NCI-H1436 treated with DMSO at 0.1 percent for 48 hours (cell line): ENCODE measurements at places on chromosomes 2 and 18.
A peak's percentile ranks its signal among the peaks of the same experiment; 100 is the strongest.

- DNase-seq: no peak
Observed at GRCh38 chr2:105458076-105458475, 59.2 kb upstream of the FHL2 start.

- DNase-seq: no peak
Observed at GRCh38 chr18:77039196-77040130, 93.1 kb downstream of the MBP start.

- DNase-seq: no peak
Observed at GRCh38 chr2:181995289-181995688, 9.6 kb downstream of the PPP1R1C start.

DNA sequence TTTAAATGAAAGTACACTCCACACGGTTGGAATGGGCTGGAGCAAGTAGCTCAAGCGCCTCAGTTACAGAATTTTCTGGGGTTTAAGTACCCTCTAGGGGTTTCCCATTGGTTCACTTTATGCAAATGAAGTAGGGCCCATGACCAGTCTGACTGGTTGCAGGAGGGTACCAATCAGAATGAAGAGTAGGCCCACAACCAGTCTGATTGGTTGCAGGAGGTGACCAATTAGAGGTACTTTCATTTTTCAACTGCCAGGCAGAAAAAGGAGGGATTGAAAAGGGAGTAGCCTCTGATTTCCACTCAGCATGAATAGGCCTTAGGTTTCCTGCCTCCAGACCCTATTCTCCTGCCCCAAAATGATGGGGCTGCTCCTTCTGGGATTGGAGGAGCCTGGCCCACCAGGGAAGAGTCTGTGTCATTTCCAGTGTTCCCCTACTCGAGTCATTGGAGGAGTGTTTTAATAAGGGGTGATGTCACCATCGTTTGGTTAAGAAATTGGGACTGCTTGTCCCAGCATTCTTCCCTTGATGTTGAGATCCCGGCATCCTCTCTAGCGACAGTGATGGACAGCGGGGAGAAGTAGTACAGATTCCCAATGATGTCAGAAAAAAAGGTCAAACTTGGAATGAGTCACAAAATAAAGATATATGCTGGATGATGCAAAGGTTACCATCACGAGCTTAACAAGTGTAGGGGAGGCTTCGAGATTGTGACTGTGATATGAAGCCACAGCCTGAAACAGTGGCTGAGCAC lies 210.4 kb downstream of the SH3BP4 start:
- no peak for DNase-seq

DNA sequence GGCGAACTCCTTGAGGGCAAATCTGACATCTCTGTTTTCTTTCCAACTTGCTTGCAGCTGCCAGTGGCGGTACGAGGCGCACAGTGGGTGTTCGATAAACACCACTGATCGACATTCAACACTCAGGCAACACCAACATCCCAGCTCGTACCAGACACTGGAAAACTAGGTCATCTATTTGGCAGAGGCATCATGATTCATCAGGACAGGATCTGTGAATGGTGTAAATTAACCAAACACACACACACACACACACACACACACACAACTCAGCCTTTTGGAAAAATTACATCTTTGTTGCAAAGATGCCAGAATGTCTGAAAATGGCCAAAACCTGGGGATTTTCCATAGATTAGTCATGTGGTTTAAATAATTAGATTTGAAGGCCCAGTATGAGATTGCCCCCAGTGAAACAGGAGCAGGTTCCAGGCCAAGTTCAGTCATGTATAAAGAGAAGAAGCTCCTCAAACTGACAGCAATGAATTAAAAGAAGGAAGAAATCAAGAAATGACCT lies 150.5 kb upstream of the NCKAP5 start:
- DNase-seq: no peak

GRCh38 chr18:48408111-48408726 lies 964 bp downstream of the ZBTB7C start:
- no peak for DNase-seq

GRCh38 chr18:24530630-24531111 lies 70.2 kb downstream of the HRH4 start:
- no peak for DNase-seq

- no peak for DNase-seq
Observed at GRCh38 chr2:8496079-8496478, 185.8 kb upstream of the ID2 start.

GRCh38 chr2:221948076-221948475 lies 350.7 kb downstream of the PAX3 start:
- DNase-seq: no peak

GRCh38 chr2:43724728-43725526 lies 48.7 kb upstream of the C1GALT1C1L start:
- no peak for DNase-seq

DNA sequence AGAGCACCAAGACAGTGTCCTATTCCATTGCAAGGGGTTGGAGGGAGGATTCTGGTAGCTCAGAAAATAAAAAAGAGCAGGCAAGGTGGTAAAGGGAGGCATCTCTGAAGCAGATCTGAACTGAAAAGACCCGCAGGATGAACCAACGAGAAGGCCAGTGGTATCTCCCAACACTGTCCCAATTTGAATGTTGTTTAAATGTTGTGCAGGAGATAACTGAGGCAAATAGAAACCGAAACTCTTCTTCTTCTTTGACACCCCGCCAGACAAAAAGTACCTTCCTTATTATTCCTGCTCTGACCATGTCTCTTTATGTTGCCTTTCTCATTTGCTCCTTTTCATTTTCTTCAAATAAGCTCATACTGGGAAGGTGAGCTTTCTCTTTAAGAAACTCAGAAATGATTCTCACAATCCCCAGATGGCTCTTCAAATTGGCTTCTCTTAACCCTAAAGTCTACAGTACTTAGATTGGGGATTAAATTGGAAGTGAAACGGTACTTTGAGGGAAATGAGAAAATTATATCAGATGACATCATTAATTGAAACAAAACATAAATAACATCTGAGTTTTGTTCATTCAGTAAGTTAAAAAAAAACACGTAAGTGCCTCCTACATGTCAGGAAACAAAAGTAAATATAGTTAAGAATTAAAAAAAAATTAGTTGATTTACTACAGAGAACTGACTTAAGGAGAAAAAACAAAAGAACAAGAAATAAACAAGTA lies 143.6 kb downstream of the WDPCP start:
- no peak for DNase-seq

GRCh38 chr2:72892506-72893173 lies 5.4 kb downstream of the SPR start:
- no peak for DNase-seq

GRCh38 chr2:60880643-60881046 lies 729 bp upstream of the REL start:
- DNase-seq: no peak

GRCh38 chr2:237257471-237257951 lies 156.5 kb downstream of the COL6A3 start:
- no peak for DNase-seq

DNA sequence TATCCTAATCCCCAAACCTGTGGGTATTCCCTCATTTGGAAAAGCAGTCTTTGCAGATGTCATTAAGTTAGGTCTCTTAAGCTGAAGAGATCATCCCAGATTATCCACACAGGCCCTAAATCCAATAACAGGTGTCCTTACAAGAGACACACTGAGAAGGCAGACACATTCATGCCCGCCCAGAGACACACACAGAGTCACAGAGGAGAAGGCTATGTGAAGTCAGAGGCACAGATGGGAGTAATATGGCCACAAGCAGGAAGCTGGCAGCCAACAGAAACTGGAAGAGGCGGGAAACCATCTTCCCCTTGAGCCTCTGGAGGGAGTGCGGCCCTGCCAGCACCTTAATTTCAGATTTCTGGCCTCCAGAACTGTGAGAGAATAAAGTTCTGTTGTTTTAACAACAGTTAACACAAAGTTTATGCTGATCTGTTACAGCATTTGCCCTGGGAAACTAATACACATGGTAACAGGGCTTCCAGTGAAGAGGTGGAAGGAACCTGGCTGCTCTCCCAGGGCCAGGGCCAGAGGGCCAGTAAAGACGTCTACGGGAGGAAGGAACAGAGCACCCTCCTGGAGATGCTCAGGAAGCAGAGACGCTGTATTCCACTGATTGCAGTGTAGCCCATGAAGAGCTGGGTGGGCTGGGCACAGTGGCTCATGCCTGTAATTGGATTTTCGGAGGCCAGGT lies 217.5 kb downstream of the GLI2 start:
- DNase-seq: no peak

GRCh38 chr2:10449486-10449831 lies 1.3 kb upstream of the ODC1 start:
- no peak for DNase-seq

- DNase-seq: no peak
Observed at GRCh38 chr2:106960683-106961161, 74.8 kb upstream of the ST6GAL2 start.

- no peak for DNase-seq
Observed at GRCh38 chr18:58280191-58280590, 236.2 kb downstream of the NEDD4L start.

- no peak for DNase-seq
Observed at GRCh38 chr18:27094621-27095020, 90.5 kb downstream of the CHST9 start.

DNA sequence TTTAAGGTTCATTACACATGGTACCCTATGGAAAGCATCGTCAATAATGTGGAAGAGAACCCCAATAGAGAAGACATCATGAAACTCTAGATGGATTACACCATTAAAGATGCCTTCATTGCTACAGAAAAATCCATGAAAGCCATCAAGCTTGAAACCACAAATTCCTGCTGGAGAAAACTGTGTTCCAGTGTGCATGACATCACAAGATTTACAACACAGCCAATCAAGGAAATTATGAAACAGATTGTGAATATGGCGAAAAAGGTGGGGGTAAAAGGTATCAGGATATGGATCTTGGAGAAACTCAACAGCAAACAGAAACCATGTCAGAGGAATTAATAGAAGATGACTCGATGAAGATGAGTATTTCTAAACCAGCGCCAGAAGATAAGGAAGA lies 200.0 kb downstream of the SLC4A10 start:
- DNase-seq: no peak

- DNase-seq: no peak
Observed at GRCh38 chr2:149246186-149246585, 84.2 kb upstream of the LYPD6 start.

- DNase-seq: no peak
Observed at GRCh38 chr2:160715428-160715827, 221.8 kb upstream of the RBMS1 start.

GRCh38 chr18:42977982-42978637 lies 137.4 kb downstream of the RIT2 start:
- DNase-seq: peak; percentile 58

GRCh38 chr18:76450452-76451395 lies 44.3 kb downstream of the ZNF516 start:
- DNase-seq: no peak

DNA sequence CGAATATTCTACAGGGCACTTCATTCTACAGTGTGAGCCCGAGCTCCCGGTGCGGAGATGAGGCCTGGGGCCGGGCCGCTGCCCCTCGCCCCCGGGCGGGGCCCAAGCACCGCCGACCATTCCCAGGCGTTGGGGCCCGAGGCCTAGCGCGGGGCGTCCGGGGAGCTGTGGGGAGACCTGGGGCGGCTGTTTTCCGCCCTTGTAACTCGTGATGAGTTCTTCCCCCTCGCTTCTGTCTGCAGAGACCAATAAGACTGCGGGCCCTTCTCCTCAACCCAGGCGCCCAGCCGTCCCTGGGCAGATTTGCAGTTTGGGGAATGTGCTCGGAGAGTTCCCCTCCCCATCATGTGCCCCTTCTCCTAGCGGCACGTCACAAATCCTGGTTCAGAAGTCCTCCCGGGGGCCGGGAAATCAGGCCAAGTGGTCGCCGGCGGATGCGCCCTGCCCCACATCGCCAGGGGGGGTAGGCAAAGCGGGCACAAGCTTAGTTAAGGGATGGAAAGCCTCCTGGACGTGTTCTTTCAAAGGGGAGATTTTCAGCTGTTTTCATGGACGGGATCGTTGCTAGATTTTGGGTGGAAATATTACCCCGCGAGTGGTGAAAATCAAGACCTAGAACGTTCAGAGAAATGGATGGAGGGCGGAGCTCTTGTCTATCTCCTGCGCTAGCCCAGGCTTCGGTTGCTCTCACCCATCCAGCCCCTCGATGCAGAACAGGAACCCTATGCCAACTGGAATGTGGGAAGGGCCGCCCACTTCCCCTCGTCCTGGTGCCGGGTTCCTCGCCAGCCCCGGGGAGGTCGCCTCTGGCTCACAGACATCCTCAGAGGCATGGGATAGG lies 18.8 kb upstream of the HAAO start:
- no peak for DNase-seq

- DNase-seq: no peak
Observed at GRCh38 chr18:26700728-26701127, 152.4 kb upstream of the KCTD1 start.

GRCh38 chr2:217086038-217086522 lies 226.2 kb upstream of the TNP1 start:
- no peak for DNase-seq

DNA sequence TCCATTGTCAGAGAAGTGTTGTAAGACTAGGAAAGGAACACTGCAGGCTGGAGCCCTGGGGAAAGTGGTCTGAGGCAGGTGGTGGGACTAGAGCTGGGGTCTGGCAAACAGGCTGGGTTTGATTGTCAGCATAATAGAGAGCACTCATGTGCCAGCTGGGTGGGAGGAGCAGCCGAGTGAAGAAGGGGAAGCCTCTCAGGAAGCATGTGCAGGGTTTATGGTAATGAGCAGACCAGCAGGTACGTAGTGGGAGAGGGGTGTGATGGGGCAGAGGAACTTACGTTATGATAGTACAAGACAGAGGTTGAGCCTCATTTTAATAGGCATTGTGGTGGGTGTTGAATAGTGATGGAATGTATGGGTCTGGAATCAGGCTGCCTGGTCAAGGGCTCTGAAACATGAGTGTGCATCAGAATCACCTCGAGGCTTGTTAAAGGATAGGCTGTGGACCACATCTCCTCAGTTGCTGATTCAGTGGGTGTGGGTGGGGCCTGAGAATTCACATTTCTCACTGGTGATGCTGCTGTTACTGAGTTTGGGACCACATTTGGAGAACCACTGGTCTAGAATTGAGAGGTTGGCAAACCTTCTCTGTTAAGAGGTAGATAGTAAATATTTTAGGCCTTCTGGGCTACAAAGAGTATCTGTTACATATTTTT lies 1.7 kb upstream of the MGAT5 start:
- peak; percentile 61 for DNase-seq

- no peak for DNase-seq
Observed at GRCh38 chr2:215529271-215529670, 93.4 kb upstream of the FN1 start.

- DNase-seq: no peak
Observed at GRCh38 chr2:130933501-130933900, 96.8 kb downstream of the ARHGEF4 start.

DNA sequence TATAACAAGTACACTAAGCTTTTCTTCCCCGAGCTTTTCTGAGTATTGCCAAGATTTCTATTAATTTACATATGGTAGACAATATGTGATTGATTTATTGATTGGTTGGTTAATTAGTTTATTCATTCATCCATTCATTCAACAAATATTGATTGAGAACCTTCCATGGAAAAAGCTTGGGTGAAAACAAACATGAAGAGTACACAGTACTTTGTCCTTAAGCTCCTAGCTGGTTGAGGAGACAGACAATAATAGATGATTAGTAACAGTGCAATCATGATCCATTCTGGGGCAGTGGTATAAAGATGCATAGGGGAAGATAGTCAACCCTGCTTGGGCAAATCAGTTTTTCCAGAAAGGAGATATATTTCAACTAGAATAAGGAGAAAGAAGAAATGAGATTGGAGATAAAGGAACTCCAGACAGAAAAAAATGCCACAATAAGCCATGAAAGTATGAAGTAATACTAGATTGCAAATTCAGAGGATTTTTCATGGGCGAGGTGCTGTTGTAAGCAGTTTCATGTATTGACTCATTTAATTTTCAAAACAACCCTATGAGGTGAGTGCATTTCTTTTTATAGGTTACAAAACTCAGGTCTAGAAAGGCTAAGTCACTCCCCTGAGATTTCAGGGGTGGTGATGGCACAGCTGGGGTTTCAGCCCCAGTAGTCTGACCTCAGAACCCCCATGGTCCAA lies 129.5 kb downstream of the RND3 start:
- no peak for DNase-seq
